ENCODE measurements at places on chromosomes 11 and 22.

DNA sequence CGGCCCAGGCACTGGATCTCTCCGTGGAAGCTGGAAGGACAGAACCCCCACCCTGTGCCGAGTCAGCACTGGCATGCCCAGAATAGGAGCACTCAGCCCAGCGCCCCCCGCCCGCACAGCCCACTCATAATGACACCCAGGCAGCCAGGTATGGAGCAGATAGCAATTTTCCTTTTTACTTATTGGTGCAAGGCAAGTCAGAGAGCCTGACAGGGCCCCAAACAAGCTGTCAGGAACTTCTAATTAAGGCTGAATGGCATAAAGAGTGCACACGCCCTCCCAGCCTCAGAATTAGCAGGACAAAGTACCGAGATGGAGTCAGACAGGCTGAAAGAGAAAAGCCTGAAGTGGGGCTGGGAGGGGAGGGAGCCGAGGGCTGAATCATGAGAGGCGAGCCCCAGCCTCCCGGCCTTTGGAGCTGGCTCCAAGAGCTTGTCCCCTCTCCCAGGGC is 76.9 kb downstream of the DSCAML1 start:
- DNase-seq, result no peak

- DNase-seq, result no peak
Measured at GRCh38 chr22:29631725-29632124, 28.3 kb downstream of the NF2 start.

DNA sequence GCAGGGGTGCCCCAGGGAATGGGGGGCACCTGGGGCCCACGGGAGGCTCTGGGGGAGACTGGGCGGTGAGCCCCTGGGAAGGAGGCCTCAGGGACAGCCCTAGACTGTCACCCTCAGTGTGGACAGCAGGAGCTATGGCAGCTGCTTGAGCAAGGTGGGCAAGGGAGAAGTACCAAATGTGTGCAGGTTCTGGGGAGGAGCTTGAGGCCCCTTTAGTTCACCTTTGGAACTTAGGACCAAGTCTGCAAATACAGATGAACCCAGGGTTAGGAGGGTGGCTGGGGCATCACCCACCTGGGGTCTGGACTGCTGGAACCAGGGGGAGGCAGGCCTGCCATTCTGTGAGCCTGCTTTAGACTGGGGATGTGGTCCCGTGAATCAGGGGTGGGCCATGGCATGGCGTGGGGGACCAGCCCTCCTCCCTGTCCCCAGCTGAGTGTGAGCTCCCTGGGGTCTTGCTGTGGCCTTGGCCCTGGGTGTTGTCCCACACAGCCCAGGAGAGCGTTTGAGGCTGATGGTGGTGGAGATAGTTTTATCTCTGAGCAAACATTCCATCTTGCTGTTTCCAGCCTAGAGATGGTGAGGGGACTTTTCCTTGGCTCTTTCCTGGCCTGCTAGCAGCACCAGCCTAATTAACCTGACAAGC is 122.3 kb downstream of the KCNQ1 start:
- DNase-seq, result no peak

GRCh38 chr11:100004541-100004940 is 682.5 kb upstream of the ARHGAP42 start:
- no peak for DNase-seq

GRCh38 chr11:63945477-63946163 is 6.8 kb downstream of the NAA40 start:
- DNase-seq, result no peak

GRCh38 chr22:30198152-30198825 is 48.3 kb downstream of the LIF start:
- no peak for DNase-seq

- no peak for DNase-seq
Measured at GRCh38 chr11:123375832-123376231, 54.2 kb upstream of the GRAMD1B start.

DNA sequence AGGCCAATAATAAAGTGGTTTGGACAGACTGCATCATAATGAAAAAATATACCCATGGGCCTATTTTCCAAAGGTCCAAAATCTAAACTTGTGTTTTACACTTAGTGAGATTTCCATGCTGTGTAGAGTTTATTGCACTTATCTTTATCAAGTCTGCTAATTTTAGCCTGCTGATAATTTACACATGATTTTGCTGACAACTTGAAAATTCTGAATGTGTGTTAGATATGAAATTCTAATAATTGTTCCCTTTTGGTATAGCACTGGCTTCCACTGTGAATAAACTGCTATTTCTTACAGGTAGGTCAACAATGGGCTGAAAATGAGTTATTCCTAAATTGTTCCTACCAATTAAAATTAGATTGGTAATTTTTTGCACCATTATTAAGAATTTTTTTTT is 589.1 kb upstream of the ANO3 start:
- no peak for DNase-seq

DNA sequence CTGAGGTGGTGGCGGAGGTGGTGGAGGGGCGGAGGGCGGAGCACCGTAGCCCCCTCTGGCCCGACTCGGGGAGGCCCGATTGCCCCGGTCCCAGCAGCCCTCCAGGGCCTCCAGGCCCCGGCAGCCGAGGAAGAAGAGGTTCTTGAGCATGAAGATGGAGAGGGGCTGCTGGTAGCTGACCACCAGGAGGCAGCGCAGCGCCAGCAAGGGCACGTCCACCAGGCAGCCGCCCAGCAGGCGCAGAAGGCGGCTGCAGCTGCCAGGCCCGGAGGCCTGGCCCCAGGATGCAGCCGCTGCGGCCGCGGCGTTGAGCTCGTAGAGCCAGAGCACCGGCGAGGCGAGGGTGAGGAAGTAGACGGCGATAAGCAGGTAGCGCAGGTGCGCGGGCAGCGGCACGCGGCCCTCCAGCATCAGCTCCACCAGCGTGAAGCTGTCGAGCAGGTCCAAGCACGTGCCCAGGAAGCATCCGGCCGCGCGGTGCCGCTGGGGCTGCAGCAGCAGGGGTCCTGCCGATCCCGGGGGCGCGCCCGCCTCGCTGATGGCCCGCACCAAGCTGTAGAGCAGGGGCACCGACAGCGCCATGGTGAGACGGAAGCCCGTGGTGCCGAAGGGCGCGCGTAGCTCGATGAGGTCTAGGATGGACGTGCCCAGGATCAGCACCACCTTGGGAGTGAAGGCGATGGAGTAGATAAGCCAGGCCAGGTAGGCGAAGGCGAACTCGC is 1.5 kb downstream of the TMEM121B start:
- no peak for DNase-seq

GRCh38 chr11:87330187-87330601 is 292.5 kb downstream of the TMEM135 start:
- no peak for DNase-seq

GRCh38 chr11:64183890-64184289 is 2.1 kb upstream of the STIP1 start:
- no peak for DNase-seq

- no peak for DNase-seq
Measured at GRCh38 chr11:68970921-68971636, 9.7 kb downstream of the MRGPRD start.

- no peak for DNase-seq
Measured at GRCh38 chr22:32971276-32971675, 86.9 kb downstream of the SYN3 start.

Data from NCI-H187 (cell line).